ENCODE measurements at places on chromosomes 13 and 19.

- no peak for DNase-seq
Observed at GRCh38 chr13:23372264-23372906, 61.1 kb downstream of the SACS start.

DNA sequence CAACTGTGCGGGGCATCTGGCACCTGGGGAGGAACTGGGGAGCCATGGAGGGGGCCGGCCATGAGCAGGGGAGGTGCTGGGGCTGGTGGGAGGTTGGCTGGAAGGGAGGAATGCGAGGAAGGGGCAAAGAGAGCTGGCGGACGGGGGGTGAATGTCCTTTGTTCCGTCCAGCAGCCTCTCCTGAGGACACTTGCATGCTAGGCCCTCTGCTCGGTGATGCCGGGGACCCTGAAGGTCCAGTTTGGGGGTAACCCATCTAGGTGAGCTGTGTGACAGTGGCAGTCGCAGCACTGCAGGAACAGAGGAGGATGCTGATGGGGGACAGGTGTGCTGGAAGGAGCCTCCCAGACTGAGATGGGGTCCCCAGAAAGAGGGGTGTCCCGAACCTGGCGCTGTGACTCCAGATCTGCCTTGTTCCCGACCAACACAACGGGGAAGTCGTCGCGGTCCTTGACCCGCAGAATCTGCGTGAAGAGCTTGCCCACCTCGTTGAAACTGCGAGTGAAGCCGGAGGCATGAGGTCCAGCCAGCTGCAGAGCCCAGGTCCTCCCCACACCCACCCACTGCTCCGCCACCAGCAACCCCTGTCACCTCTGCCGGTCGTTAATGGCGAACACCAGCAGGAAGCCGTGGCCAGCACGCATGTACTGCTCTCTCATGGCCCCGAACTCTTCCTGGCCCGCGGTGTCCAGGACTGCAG is 3.6 kb downstream of the RRAS start:
- no peak for DNase-seq

DNA sequence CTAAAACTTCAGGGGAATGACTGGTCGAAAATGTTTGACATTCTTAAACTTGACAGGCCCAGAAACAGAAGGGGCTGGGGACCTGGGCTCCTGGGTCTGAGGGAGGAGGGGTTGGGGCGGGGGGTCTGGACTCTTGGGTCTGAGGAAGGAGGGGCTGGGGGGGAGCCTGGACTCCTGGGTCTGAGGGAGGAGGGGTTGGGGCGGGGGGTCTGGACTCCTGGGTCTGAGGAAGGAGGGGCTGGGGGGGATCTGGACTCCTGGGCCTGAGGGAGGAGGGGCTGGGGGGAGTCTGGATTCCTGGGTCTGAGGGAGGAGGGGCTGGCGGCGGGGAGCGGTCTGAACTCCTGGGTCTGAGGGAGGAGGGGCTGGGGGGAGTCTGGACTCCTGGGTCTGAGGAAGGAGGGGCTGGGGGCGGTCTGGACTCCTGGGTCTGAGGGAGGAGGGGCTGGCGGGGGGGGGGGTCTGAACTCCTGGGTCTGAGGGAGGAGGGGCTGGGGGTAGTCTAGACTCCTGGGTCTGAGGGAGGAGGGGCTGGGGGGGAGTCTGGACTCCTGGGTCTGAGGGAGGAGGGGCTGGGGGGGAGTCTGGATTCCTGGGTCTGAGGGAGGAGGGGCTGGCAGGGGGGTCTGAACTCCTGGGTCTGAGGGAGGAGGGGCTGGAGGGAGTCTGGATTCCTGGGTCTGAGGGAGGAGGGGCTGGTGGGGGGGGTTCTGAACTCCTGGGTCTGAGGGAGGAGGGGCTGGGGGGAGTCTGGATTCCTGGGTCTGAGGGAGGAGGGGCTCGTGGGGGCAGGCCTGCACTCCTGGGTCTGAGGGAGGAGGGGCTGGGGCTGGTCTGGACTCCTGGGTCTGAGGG is 5.5 kb upstream of the KLK6 start:
- DNase-seq, result no peak

GRCh38 chr19:56119582-56119978 is 1.5 kb downstream of the ZNF787 start:
- DNase-seq, result no peak

GRCh38 chr19:8366961-8367326 is 3.0 kb downstream of the ANGPTL4 start:
- no peak for DNase-seq

- DNase-seq, result no peak
Observed at GRCh38 chr13:32013181-32013580, 18.4 kb upstream of the FRY start.

GRCh38 chr13:29318741-29319140 is 276.7 kb downstream of the SLC7A1 start:
- no peak for DNase-seq

DNA sequence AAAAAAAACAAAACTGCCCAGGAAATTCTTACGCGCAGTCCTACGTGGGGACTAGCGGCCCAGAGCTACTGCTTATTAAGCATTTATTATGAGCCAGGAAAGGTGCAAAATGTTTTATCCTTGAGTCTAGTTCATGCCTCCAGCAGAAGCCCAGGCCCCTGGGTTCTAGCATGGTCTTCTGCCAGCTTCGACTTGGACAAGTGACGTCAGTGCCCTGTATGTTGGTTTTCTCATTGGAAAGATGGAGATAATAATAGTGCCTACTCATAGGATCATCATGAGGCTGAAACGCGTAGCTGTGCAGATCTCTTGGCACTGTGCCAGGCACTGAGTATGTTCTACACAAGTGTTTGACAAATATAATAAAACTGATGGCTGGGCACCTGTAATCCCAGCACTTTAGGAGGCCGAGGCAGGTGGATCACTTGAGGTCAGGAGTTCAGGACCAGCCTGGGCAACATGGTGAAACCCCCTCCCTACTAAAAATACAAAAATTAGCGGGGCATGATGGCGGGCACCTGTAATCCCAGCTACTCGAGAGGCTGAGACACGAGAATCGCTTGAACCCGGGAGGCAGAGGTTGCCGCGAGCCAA is 12.4 kb upstream of the SULT2B1 start:
- no peak for DNase-seq

DNA sequence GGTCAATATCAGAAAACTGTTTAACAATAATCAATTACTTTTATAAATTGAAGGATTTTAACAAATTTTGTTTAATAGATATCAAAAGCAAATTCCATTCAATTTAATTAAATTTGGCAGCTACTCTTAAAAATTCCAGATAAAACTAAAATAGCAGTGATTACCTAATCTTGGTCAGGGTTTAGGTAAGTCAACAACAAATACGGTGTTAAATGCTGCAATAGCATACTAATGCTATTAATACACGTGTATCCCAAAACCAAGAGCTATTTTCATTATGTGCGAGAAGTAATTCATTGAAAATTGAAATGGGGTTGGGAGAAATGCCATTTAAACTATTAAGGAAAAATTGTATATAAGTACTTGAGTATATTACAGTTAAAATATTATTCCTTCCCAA is 105.6 kb downstream of the DHRS12 start:
- DNase-seq, result no peak
